ENCODE measurements at places on chromosomes 2 and 18.

GRCh38 chr2:230473378-230473777 lies 57.4 kb downstream of the SP100 start:
- no peak for DNase-seq

DNA sequence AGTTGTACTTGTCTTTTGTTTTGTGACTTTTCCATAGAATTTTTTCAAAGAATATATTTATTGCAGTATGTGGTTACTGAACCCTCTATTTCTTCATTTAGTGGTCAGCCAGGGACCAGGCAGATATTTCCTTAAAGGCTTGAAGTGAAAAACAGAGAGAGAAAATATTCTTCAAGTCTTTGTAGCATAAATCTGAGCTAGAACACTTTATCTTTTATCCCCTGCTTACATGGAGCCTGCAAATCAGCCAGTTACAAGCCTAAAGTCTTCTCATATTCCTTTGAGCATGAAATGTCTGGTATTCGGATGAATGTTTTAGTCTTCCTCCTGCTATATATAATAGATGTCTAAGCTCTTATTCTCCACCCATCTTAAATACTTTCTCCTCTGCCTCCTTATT lies 1557.5 kb upstream of the ACVR2A start:
- DNase-seq, result no peak

GRCh38 chr18:8616028-8616401 lies 6.8 kb downstream of the RAB12 start:
- DNase-seq, result peak; percentile 35

DNA sequence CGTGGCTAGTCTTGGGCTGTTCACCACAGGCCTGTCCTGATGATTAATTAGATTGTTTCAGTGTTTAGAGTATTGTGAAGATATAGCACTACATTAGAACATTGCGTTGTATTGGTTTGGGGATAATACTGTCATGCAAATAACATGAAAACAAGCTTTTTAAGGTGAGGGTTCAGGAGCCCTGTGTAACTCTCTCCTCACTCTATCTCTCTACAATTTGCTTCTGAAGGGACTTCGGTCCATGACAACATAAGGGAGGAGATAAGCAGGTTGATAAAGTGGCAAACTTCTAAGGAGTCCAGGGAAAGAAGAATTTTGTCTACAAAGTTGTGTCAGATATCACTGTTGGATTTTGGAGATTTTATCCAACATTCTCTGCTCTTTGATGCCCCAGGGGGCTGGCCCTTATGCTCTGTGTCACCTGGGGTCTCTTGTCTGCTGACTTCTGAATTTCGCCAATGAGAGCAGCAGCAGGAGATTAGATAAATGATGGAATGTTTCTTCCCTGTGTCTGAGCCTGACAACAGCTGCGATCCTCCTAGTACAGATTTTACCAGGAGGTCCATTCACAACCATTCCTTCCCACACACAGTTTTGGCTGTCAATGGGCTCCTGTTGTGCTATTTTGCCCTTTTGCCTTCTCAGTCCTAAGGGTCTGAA lies 3.3 kb downstream of the TNP1 start:
- DNase-seq, result no peak

DNA sequence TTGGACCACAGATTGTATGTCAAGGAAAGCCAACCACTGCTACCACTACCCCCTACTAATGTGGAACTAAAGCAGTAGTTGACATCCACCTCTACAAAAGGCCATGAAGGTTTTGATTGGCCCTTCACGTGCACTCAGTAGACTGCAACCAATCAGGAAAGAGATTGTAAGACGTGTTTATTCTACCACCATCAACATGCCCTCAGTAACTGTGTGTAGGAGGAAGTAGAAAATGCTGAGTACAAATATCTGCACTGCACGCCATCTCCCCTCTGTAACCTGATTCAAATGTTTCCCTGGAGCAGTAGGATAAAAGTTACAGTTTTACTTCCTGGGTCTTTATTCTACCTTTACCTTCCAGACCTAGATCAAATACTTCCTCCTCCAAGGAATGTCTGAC lies 2.9 kb upstream of the CASP10 start:
- DNase-seq, result no peak

GRCh38 chr18:80247393-80247841 lies at the start of gene PARD6G:
TSS of gene PARD6G (minus strand) at chr18:80247514. CDS start at chr18:80247348, 166 bp downstream.
- DNase-seq, result peak; percentile 43

- DNase-seq, result no peak
These were observed 52.5 kb downstream of the NTSR2 start for GRCh38 chr2:11617527-11617926.

- DNase-seq, result no peak
These were observed 110.0 kb upstream of the EPB41L3 start for GRCh38 chr18:5653802-5654201.

DNA sequence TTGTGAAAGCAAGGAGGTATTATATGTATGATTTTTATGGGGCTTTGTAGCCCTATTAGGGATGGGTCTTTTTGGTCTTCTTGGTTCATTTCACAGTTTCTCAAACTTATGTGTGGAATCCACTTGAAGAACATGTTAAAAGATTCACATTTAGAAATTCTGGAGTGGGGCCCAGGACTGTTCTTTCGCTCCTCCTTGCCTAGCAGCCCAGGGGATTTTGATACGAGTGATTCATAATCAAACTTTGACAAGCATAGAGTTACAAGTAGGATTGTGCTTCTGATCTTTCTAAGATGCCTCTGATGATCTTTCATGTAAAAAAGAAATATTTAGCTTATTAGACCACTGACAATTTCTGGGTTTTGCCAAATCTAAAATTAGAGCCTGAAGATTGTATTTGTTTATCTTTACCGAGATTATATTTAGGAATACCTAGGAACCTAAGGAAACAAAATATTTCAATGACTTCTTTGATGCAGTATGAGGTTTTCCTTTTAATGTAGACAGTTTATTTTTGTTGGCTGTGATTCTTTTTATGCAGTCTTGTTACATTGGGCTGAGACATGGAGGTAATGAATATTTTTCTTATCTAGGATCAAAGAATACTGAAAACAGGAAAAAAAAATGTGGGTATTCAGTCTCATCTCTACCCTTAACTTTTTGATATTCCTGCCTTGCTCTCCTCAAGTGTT lies 324.0 kb downstream of the PARD3B start:
- DNase-seq, result no peak

DNA sequence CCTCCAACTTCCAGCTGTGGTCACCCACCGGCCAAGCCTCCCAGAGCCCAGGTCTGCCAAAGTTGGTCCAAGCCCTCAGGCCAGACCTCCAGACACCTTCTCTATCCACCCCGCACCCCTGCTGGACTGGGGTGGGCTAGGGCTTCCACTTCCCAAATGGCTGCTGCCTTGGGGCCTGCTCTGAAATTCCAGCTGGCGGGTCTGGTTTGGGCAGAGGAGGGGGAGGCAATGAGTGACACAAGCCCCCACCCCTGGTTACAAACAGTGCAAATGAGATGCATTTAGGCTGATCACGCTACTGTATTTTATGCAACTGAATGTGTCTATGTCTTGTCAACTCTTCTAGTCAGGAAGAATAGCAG lies 14.6 kb downstream of the POU3F3 start:
- DNase-seq, result no peak

- DNase-seq, result no peak
These were observed 61.1 kb downstream of the EIF5B start for GRCh38 chr2:99398303-99398702.

DNA sequence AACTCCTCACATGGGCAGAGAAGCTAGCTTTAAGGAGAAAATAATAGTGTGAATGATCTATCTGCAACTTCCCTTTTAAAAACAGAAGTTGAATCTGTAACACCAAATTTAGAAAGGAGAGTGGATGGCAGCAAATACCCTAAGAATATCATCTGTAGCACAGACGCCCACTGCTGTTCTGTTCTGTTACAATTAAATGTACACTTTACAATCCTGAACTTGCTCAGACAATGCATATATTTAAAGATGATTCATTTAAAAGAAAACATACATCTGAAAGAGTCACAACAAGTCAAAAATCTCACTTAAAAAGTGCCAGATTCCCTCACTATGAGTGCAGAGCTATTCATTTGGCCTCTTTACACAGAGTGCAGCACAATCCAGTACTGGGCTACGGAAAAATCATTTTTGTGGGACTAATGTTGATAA lies 8.0 kb upstream of the SERTAD2 start:
- DNase-seq, result no peak

DNA sequence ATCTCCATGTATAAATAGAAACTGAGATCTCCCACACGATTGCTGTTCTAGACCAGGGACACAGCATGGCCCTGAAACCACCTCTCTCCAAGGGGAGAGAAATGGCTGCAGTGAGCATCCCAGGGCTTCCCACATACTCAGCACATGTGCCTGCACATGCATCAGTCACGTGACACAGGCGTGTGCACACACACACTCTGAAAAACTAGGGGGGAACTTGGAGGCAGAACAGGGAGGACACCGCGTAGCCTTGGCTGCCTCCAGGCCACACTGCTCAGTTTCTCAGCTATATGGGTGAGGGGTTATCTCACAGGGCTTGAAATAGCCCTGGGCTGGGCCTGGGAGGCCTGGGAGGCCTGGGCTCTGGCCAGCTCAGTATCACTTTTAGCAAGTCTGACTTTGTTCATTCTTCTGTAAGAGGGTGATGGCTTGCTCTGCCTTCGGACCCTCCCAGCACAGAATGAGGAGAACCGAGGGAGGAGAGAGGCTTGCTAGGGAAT lies 66.9 kb downstream of the EMX1 start:
- no peak for DNase-seq

DNA sequence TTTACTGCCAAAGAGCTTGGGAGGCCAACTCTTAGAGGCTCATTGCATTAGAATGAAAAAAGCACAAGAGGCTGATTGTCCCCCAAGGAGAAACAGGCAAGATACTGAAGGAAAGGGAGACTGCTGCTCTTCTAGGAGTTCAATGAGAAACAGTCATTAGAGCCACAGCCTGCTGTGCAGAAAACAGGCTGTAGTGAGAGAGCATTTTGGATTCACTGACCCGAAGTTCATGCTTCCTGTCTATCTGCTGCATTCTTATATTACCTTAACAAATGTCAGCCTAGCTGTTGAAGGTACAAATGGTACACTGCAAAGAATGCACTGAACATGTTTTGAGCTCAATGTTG lies 423.3 kb downstream of the SETBP1 start:
- no peak for DNase-seq

DNA sequence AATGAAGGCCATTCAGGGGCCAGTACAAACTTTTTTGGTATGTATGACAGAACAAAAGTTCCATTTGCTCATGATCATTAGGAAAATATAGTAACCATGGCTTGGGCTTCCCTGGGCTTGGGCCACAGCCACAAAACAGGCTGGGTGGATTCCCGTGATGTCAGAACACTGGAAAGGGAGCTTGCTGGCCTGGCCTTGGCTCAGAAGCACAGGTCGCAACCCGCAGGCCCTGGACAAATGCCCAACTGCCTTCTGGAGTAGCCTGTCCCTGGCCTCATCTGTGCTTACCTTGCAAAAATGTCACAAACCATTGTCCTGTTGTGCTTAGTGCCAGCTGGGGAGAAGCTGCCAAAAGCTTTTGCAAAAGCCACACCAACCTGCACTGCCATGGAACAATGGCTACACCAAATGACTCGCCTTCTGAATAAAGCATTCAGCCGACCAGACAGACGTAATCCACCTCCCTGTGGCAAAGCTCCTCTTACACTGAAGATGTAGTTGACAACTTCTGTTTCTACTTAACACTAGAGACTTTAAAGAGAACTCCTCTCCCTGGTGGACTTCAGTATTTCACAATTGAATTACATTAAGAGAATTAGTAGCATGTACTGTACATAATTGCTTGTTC lies 125.5 kb downstream of the ANKRD44 start:
- DNase-seq, result no peak

GRCh38 chr18:5895876-5896740 lies 786 bp upstream of the TMEM200C start:
- no peak for DNase-seq

DNA sequence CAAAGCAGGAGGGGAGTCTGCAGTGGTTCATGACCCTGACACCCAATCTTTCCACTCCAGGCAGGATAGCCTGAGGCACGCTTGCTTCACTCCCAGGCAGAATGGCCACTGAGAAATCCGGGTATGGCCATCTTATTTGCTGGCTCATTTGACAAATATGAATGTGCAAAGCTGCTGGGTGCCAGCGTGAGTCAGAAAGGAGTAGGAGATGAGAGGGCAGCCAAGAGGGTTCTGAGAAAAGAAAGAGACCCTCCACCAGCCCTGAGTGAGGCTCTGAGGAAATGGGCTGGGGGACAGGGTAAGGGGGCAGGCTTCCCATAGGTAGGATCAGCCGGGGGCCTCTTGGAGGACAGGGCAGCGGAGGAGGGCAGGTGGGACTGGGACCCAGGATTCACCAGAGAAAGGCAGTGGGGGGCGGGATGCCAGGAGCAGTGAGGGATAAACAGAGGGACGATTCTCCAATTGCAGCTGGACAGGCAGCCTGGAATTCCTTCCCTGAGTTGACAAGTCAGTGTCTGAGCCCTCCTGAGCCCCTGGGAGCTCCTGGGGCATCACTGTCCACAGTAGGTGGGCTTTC lies 15.2 kb downstream of the RAMP1 start:
- DNase-seq, result no peak

DNA sequence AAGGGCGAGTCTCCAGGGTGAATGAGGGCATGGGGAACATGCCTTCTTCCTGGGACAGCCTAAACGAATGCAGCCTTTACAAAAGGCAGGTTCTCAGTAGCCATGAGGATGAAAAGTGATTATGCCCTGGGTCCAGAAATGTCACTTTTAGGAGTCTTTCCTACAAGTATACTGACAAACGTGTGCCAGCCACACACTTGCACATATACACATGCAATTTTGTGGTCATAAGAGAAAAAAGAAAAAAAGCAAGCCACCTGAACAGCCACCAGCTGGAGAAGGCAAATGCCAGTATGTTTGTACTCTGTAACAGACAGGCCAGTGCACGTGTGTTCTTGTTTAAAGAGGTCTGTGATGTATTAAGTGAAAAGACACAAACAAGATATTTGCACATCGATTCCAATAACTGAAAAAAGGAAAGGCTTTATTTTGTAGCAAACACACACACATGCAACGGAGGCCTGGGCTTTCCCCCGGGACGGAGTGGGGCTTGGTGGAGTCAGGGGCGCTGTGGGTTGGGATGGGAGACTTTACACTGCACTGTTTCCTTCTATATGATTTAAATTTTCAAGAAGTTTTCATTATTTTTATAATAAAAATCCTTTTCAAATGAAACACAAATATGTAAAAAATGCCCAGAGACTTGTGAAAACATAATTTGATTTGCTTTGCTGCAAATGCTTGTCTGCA lies 108.4 kb downstream of the FAM210A start:
- no peak for DNase-seq

DNA sequence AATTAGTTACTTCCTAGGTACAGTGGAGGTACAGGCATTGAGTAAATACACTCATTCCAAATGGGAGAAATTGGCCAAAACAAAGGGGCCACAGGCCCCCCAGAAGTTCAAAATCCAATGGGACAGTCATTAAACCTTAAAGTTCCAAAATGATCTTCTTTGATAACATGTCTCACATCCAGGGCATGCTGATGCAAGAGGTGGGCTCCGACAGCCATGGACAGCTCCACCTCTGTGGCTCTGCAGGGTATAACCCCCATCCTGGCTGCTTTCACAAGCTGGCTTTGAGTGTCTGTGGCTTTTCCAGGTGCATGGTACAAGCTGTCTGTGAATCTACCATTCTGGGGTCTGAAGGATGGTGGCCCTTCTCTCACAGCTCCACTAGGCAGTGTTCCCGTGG lies 488.7 kb downstream of the DCDC2C start:
- no peak for DNase-seq

GRCh38 chr2:10424051-10424450 lies 24.1 kb downstream of the ODC1 start:
- no peak for DNase-seq

- no peak for DNase-seq
These were observed 4.2 kb upstream of the MARCO start for GRCh38 chr2:118937817-118938216.
